NCI-H2081 treated with DMSO at 0.1 percent for 48 hours (cell line): ENCODE measurements at places on chromosomes 11 and 22.

DNA sequence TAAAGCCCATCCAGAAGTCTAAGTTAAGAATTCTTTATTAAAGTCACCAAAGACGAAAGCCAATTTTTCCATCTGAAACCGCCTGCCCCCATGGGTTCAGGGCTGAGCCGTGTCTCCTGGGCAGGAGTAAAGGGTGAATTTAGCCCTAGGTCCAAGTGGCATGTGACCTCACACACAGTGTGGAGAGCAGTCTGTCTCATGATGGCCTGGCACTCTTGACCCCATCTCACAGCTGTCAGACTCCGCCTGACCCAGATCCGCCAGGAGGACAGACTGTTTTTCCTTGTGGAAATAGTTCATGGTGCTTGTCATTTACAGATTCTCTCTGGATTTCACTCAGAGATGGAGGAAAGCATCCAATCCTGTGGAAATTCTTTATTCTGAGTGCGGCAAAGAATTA lies 109.7 kb downstream of the GALNT18 start:
- DNase-seq = no peak

- no peak for DNase-seq
Observed at GRCh38 chr11:61021661-61022212, 50.3 kb downstream of the CD6 start.

GRCh38 chr22:47062126-47062525 lies 299.7 kb downstream of the TBC1D22A start:
- DNase-seq = no peak

- DNase-seq = no peak
Observed at GRCh38 chr22:37823134-37823985, at the start of gene GALR3. Gene GALR3 (plus strand): TSS chr22:37823382. CDS start chr22:37823407, 25 bp downstream.

DNA sequence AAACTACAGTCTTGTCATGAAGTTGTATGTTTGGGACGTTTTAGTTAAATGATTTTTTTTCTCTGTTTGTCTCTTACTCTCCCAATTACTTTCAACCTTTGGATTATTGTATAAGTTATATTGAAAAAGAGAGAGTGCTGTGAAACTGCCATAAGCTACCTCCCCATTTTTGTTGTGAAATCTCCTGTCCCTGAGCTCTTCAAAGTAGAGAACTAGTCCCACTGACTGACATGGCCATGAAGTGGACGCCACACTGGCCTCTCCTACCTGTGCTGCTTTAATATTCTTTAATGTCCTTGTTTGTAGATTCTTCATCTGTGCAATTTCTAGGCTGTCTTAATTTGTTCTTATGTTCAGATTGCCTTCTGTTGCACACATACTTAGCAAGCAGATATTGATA lies 56.3 kb downstream of the PPFIA1 start:
- DNase-seq = no peak

DNA sequence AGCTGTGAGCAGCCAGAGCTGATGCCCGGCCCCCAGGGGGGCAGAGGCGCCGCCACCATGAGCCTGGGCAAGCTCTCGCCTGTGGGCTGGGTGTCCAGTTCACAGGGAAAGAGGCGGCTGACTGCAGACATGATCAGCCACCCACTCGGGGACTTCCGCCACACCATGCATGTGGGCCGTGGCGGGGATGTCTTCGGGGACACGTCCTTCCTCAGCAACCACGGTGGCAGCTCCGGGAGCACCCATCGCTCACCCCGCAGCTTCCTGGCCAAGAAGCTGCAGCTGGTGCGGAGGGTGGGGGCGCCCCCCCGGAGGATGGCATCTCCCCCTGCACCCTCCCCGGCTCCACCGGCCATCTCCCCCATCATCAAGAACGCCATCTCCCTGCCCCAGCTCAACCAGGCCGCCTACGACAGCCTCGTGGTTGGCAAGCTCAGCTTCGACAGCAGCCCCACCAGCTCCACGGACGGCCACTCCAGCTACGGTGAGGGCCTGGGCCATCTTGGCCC lies 6.1 kb downstream of the CDC42EP1 start:
- no peak for DNase-seq

GRCh38 chr22:50503475-50504145 lies 3.9 kb downstream of the LMF2 start:
- DNase-seq = no peak

DNA sequence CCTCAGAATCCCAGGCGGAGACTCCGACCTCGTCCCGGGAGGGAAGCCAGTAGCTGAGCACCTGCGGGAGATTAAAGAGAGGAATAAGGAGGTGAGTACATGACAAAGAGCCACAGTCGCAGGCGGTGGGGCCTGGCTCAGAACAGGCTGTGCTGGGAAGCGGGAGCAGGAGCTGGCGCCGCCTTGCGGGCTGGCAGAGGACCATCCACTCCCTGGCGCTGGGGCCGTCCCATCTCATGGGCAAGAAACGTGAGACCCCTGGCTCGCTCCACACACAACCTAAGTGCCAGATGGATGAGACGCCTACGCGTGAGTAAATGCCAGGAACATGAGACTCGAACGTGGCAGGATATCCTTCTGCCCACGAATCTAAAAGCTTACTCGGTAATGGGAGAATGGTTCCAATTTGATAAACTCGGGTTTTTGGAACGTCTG lies 6.3 kb downstream of the CEND1 start:
- no peak for DNase-seq

DNA sequence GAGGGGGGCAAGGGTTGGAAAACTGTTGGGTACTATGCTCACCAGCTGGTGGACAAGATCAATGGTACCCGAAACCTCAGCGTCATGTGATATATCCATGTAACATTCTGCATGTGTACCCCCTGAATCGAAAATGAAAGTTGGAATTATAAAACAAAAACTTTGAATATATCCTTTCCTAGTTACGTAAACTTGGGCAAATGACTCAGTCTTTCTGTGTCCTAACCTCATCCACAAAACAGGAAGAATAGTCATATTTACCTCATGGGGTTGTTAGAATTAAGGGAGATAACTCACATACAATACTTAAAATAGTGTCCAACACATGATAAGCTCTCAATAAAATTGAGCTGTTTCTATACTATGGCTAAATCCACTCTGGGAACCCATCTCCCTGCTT lies 620.1 kb upstream of the KIRREL3 start:
- no peak for DNase-seq

DNA sequence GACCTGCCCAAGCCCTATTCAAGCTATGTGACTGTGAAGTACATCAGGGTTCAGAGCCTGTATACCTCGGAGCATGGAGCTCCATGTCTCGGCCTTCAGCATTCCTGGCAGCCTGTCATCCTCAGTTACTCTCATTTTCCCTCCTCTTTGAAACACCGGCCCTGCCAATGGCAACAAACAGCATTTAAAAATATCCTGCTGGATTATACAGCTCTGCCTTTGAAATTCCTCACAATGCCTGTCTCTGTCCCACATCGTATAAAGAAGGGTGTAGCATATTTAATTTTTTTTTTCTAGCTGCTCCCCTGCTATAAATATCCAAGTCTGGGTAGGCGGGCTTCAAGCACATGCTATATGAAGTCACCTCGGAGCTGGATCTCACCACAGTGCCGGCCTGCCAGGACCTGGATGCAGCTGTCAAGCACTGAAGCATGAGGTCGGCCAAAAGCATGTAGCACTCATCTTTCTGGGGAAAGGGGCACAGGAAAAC lies 11.8 kb downstream of the ABTB2 start:
- no peak for DNase-seq

GRCh38 chr22:34645375-34645774 lies 420.6 kb upstream of the ISX start:
- DNase-seq = no peak

DNA sequence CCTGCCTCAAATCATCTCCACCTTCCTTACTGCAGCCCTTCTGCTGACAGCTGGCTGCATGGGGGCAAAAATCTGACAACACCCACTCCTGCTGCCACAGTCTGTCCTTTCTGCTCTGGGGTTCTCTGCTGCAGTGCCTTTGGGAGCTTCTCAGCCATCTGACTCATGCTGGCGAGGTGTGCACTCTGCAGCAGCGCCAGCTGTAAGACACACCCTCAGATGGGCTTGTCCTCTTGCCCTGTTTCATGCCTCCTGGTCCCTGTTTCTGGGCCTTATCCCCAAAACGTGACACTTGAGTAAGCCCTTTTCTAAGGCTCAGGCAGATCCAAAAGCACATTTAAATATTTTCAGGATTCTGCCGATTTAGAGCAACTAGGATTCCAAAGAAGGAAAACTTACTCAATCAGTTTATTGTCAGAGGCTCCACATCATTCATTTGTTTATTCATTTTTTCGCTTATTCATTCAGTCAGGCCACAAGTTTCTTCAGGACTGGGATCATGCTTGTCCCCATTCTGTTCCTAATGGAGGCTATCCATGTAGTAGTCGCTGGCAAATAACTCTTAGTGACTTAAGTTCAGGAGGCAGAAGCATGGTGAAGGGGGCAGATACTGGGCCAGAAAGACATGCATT lies 60.2 kb downstream of the SMIM38 start:
- no peak for DNase-seq

DNA sequence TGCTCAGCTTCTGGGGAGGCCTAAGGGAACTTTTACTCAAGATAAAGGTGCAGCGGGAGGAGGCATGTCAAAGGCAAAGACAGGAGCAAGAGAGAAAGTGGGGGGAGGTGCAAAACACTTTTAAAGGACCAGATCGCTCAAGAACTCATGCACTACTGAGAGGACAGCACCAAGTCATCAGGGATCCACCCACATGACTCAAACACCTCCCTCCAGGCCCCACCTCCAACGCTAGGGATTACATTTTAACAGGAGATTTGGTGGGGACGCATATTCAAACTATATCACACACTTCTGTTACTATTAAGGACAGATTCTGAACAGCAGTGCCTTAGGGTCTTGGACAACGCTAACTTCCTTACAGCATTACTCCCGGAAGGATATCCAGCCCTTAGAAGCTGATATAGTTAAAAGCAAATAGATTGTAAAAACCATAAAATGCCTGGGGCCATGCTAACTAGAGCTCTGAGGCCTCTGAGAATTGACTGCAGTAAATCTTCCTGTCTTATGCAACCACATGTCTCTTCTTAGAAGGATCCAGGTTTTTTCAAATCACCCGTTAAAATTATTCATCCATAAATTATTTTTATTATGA lies 16.7 kb upstream of the ZC3H12C start:
- no peak for DNase-seq

GRCh38 chr11:59669611-59670009 lies 773 bp upstream of the PATL1 start:
- no peak for DNase-seq

DNA sequence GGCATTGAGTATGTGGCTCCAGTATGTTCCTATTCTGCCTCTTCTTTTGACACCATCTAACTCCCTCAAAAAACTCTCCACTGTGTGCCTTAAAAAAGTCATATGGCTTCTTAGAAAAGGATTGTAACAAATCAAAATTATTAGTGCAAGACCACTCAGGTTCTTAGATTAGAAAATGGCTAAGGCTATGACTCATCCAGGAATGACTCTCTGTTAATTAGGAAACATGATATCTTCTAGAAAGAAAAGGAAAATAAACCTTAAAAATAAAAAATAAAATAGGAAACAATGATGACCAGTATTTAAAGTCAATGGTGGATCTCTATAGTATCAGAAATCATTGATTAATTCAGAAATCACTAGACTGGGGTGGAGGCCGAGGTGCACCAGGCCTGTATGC lies 21.7 kb downstream of the SLC25A17 start:
- DNase-seq = no peak

- DNase-seq = no peak
Observed at GRCh38 chr11:120383518-120384155, 47.4 kb downstream of the ARHGEF12 start.

- DNase-seq = no peak
Observed at GRCh38 chr11:87429996-87430395, 392.3 kb downstream of the TMEM135 start.

DNA sequence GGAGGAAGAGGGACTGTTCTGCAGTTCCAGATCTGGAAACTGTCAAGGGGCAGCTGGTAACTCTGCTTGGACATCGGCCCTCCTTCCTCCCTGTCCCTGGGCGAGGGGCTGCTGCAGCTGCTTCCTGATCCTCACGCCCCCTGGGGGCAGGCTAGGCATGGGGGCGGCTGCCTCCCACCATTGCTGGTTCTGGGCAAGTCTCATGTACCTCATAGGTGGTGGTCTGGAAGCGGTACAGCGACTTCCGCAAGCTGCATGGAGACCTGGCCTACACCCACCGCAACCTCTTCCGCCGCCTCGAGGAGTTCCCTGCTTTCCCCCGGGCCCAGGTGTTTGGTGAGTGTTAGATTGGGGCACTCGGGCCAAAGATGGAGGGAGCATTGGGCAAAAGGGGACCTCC lies 5.0 kb downstream of the SNX15 start:
- no peak for DNase-seq

- no peak for DNase-seq
Observed at GRCh38 chr11:88164806-88165585, 10.2 kb downstream of the RAB38 start.

DNA sequence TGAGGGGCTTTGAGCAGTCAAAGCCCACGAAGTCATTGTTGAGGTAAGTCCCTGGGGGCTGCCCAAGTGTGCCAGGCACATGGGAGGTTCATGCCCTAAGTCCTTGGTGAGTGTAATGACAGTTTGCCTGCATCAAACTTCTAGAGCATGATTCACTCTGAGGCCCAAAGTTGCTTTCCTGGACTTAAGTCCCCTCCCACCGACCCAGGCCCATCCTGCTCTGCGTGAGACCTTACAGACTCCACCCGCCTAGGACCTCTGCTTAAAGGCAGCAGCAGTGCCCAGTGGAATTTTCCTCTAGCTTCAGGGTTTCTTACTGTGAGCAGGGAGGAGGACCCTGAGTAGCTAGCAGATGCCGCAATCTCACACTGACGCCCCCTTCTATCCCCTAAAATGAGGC lies 5.7 kb upstream of the PVALB start:
- no peak for DNase-seq

- DNase-seq = no peak
Observed at GRCh38 chr22:46360891-46361290, 25.4 kb downstream of the TRMU start.

- DNase-seq = no peak
Observed at GRCh38 chr11:2779981-2780849, 80.4 kb upstream of the KCNQ1OT1 start.

DNA sequence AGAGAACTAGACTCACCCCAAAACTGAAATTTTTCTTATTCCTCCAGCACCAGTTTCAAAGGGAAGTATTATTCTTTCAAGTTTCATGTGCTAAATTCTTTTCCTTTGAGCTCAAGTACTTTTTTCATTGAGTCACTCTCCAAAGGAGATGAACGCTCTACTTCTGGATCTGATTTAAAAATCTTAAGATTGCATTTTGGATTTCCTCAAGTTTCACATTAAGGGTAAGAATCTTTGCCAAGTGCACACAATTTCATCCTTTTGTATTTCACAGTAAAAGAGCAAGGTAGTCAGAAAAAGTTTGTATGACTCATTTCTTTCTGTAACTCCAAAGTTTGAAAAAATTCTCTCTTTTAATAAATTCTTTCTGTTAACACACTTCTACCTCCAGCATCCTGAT lies 435.5 kb downstream of the RAB38 start:
- DNase-seq = no peak

DNA sequence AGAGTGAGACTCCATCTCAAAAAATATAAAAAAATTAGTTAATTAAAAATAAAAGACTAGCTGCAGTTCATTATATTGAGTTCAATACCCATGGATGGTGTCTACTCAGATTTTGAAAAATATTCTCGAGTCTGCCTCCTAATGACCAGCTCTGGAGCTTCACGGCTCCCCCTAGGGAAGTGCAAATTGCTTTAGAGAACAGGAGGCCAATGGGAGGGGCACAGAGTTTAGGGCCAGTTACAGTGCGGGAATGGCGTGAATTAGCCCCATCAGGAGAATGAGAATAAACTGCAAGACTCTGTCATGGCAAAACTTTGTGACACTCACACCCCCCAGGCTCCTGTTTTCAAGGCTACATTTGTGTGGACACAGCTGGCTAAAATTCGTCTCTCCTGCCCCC lies 4.6 kb downstream of the FGF4 start:
- no peak for DNase-seq

- no peak for DNase-seq
Observed at GRCh38 chr11:96155627-96156378, 187.2 kb downstream of the MAML2 start.
